ENCODE measurements at places on chromosomes 5 and 9. TPM values are rescaled to one million over a fixed set of nuclear protein-coding genes. Genes with fewer than 3 reads are reported as not detected.

DNA sequence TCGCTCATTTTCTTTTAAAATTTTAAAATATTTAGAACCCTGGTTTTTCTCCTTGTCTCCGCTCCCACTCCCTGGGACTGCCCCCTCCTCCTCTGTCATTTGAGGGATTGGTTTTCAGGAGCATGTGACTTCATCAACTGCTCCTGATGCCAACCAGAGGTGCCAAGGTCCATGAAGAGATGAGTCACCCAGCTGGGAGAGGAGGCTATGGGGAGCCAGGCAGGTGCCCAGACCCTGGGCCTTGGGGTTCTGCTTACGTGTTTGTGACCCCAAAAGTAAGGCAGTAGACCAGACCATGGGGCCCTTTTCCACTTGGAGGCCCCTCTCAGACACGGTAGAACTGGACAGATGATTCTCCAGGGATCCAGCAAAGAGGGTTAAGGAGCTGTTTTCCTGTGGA is 167.0 kb downstream of the FGF18 start:
- H3K27ac ChIP-seq, result no peak overlapping the region
- no peaks in the 10 kb centered on the region for H3K36me3 ChIP-seq
- DNase-seq, result no peak

GRCh38 chr5:74643111-74643562 is 2.6 kb upstream of the ENC1 start:
- DNase-seq, result peak; percentile 29
- peak overlapping the region; percentile 63 for H3K27ac ChIP-seq
- H3K27me3 ChIP-seq, result no peaks in the 10 kb centered on the region
- no peaks in the 10 kb centered on the region for H3K36me3 ChIP-seq
- no peak overlapping the region for H3K4me3 ChIP-seq
- peaks cover 3% of the 10 kb centered on the region for H3K4me1 ChIP-seq

DNA sequence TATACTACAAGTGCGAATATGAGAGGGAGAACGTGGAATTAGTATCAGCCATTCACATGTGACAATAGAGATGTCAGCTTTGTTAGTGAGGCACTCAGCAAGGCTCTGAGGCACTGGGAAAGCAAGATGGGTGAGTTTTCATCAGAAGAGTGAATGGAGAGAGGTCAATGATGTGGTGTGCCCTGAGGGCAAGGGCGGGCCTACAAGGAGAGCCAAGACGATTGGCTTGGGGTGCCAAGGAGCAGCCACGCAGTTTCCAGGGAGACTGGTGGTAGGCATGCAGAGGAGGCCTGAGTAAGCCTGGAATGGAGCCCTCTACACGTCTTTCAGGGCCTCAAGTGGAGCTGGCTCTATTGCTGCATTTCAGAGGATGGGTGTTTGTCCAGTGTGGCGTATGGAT is 24.7 kb downstream of the BTF3 start:
- no peak overlapping the region for H3K27ac ChIP-seq
- no peaks in the 10 kb centered on the region for H3K27me3 ChIP-seq
- DNase-seq, result no peak
- no peak overlapping the region for H3K4me3 ChIP-seq
- H3K36me3 ChIP-seq, result no peaks in the 10 kb centered on the region

GCNT4 gene
- 0.27 TPM for polyA plus RNA-seq

All from adrenal gland (tissue), 19 donors.